ENCODE measurements at places on chromosomes 16 and 17. TPM values are rescaled to one million over a fixed set of nuclear protein-coding genes. Genes with fewer than 3 reads are reported as not detected.

- peak; percentile 88 for DNase-seq
Observed at GRCh38 chr17:74513987-74514631, 17.2 kb downstream of the CD300LB start.

C17orf107 gene
- total RNA-seq = 0.77 TPM

DNA sequence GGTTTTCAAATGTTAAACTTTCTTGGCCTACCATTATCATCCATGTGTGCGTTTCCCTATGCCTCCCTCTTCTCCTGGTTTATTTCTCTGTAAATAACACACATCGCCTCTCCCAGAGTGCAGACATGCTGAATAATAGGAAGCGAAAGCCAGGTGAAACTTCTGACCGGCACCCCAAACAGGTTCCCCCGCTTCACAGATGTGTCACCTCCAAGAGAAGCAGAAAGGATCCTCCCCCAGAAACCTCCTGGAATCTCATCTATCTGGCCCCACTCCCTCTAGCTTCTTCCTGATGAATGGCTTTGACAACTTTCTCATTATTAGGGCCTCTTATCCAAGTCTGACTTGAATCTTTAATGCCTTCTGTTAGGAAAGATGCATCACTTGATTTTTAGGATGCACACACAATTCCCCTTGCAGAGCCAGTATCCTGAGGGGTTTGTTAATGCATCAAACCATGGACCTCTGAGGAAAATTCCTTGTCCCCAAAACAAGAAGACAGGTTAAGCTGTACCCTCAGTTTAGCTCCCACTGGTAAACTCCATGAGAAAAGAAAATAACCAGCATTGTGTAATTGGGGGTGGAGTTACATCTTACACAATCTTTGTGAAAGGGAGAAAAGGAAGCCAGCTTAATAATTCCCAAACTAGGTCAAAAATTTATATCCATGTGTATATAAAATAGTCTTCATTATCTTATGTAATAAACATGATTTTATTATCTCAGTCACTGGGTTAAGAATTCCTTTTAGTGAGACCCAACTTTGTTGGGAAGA, 20.1 kb upstream of the HYDIN start:
- DNase-seq = no peak

ATP1B2 gene
- total RNA-seq = 6.4 TPM

IL21R gene
- total RNA-seq = not detected

DNA sequence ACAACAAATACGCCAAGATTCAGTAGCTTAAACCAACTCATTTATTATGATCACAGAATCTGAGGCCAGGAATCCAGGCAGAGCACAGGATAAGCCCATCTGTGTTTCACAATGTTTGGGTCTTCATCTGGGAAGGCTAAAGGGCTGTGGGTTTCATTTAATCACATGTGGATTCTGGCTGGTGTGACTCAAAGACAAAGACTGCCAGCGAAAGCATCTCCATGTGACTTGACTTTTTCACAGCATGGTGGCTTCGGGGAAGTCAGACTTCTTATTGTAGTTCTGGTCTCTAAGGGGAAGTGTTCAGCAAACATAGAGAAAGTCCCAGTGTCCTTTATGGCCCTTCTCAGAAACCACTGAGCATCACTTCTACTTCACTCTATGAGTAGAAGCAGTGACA, 1014.4 kb upstream of the GOT2 start:
- DNase-seq = peak; percentile 62

GRCh38 chr16:4591191-4591590, 23.5 kb downstream of the UBALD1 start:
- peak; percentile 42 for DNase-seq
